IPS DF 6.9 (cell line): ENCODE measurements at places on chromosomes 4 and X.

- DNase-seq = no peak
Observed at GRCh38 chr4:32884198-32884597, 2164.0 kb downstream of the PCDH7 start.

- no peak for DNase-seq
Observed at GRCh38 chrX:12975991-12976558, 1.2 kb downstream of the TMSB4X start.

- no peak for DNase-seq
Observed at GRCh38 chr4:105541420-105541819, 11.0 kb upstream of the ARHGEF38 start.

DNA sequence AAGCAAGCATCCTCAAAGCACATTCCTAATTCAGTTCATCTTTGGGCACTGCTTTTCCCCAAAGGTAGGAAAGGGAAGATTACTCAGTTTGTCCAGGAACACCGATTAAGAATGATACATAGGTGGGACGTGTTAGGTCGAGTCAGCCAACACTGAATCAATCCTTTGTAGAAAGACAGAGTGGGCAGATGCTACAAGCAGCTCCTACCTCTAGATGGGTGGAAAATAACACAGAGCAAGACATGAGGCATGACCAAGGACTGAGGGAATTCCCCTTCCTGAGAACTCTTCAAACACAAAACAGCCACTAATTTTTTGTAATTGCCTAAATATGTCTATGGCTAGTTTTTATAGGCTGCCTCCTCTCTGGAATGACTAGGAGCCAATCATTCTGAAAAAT lies 331.7 kb downstream of the HNRNPD start:
- no peak for DNase-seq

- DNase-seq = no peak
Observed at GRCh38 chrX:13090339-13091110, 46.1 kb upstream of the FAM9C start.

DNA sequence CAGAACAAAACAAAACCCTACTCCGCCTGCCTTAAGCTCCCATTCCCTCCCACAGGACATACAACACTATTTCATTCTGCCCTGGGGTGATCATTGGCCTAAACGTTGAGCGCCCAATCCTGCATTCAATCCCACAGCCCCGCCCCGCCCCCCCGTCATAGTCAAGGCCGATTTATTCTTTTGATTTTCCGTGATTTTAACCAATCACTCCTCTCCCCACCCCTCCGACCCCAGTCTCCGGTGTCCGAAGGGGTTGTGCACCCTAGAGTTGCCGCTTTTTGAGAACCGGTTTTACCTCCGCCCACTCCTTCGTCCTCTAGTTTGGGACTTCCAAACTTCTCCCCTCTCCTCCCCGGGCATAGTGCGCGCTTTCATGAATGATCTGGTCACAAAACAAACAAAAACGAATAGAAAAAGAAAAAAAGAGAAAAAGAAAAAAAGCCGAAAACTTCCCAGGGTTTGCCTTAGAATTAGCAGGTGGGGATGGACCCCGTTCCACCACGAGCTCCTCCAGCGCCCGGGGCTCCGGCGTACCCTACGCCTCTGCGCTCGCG lies 446 bp upstream of the UBE2A start:
- DNase-seq = no peak

GRCh38 chr4:154869301-154869700 lies 88.2 kb downstream of the RBM46 start:
- DNase-seq = no peak

DNA sequence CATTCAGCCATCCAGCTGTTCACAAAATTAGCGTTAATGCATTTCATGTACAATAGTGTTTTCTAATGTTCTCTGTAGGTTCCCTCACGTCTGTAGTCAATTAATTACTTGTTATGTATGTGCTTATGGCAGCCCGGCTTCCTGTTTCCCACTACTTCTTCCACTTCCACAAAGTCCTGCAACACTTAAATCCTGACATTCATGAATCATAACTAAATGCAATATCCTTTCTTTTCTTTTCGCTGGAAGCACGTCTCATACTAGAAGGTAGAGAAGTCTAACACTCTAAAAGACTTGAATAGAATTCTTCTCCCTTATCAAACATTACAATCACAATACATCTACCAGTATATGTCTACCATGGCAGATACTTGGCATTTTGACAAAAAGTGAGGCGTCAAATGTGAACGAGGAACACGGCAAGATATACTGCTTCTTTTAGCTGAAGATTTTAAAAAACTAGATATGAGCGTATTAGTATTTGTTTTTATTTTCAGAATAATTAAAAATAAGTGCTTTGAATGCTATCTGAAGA lies 239.0 kb upstream of the DIAPH2 start:
- no peak for DNase-seq

DNA sequence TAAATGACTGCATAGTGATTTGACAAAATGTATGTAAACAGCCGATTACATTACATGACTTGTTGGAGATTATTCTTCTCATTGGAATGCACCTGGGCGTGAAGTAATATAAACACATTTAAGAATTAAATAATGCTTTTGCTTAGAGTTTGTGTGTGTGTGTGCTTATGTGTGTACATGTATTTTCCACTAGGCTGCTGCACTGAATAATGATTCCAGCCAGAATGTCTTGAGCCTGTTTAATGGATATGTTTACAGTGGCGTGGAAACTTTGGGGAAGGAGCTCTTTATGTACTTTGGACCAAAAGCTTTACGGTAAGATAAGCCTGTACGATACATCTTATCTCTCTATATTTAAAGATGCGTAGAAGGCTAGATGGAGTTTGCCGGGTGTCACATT lies 12.6 kb downstream of the NEIL3 start:
- DNase-seq = no peak

DNA sequence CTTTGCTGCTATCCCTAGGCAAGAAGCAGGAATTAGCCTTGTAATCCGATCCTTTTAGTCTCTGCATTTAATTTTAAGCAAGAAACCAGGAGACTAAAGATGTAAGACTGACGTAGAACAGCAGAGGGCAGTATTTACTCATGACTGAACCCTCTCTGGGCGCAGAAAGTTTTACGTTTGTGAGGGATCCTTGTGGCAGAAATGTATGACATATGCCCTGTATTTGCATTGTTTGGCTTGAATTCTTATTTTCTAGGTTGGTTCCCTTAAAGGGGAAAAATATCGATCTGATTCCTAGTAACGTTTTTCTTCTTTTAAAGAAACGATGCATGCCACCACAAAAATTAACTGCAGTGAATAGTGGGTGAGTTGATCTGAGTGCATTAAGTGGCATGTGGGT lies 1.3 kb upstream of the FAT4 start:
- DNase-seq = no peak

GRCh38 chr4:79598801-79599200 lies 190.8 kb upstream of the GK2 start:
- DNase-seq = no peak

GRCh38 chr4:60605646-60606354 lies 594.3 kb upstream of the ADGRL3 start:
- no peak for DNase-seq
